ENCODE measurements at places on chromosomes 1 and 21.

DNA sequence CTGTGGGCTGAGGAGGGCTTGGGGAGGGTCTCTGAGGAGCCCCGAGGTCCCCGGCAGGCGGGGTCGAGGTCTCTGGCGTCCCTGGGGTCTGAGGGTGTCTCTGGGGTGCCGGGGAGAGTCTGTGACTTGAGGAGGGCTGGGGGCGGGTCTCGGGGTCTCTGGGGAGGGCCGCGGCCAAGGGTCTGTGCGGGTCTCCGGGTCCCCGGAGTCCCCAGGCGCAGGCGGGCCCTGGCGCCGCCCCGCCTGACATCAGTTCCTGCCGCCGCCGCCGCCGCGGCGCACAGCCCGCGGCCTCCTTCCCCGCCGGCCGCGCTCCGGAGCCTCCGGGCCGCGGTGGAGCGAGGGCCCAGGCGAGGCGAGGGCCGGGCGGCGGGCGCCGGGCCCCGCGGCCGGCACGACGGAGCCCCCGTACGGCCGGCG, at the start of gene PLEKHM2:
PLEKHM2 (plus strand) TSS at position 279 of the 420 bp plus-strand sequence. CDS start 239 bp downstream, outside the sequence.
- DNase-seq, result peak; percentile 31

DNA sequence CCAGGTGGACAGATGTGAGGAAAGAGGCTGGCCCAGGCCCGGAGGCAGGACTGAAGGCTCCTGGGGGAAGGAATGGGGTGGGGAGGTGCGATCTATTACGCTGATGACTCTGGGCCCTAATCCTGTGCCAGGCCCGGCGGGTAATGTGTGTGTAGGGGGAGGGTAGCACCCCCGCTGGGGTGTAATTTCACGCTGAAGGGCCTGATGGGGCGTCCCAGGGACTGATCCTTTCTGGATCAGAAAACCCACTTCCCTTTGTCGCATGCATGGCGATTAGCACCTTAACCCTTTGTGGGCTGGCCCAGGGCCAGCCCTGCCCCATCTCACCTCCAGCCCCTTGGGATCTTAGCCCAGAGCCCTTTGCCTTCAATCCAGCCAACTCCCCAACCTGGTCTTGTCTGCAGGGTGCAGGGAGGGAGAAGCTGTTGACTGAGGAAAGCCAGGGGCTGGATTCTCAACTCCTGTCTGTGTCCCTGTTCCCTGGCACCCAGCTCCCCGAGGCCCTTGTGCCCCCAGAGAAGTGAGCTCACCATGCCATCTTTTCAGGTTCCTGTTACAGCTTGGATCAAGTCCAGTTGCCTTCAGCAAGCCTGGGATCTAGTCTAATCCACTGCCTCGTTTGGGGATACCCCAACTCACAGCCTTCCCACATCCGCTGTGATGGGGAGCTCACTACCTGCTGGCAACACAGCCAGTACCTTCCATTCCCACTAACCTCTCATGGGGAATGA, 26.0 kb downstream of the KNCN start:
- DNase-seq, result no peak

- DNase-seq, result no peak
Observed at GRCh38 chr1:206715552-206716158, 30.9 kb downstream of the MAPKAPK2 start.

DNA sequence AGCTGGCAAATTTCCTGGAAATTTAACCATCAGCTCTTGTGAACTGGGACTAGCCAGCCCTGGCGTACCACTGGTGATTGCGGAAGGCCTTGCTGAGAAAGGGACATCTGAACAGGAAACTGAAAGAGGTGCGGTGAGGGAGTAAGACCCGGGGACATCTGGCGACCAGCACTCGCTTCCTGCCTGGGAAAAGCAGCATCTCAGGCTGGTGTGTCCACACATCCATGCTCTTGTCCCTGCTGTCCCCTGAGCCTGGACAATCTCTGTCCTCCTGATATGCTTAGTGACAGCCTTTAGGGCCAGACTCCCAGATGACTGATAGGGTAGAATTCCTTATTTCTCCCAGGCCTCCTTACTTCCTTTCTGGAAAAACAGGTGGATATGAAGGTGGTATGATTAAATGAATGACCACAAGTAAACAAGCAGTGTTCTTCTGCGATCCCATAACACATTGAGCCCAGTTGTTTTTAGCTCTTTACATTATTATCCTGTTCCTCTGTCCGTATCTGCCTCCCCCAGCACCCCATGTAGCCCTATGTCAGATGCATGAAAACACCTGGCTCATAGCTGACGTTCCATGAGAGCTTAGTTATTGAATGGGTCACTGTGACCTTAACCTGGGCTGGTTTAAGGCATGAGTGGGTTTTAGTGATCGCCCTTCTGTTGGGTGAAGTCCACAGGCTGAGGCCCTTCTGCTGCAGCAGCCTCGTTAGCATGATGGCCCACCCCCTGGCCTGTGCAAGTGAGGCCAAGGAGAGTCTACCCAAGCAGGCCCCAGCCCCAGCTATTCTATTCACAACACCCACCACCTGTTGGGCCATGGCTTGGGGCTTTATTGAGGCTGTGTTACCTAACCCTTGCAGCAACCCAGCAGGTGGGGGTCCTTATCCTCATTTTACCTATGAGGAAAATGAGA, 76.1 kb upstream of the GADD45A start:
- no peak for DNase-seq

- no peak for DNase-seq
Observed at GRCh38 chr1:241706257-241706656, 54.2 kb downstream of the WDR64 start.

DNA sequence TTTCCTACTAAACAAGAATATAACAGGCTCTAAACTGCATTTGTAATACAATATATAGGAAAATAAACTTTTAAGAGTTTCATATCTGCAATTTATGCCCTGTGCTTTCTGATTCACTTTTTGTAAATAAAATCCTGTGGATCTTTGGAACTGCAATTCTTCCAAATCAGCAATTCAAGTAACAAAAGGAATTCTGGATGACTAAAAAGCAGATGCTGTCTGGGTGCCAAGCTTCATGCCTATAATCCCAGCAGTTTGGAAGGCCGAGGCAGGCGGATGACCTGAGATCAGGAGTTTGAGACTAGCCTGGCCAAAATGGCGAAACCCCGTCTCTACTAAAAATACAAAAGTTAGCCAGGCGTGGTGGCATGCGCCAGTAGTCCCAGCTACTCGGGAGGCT, 6.3 kb downstream of the NME7 start:
- no peak for DNase-seq

- DNase-seq, result peak; percentile 71
Observed at GRCh38 chr1:246786606-246787238, 62.5 kb downstream of the SCCPDH start.

- DNase-seq, result no peak
Observed at GRCh38 chr1:117886101-117886795, 43.2 kb downstream of the GDAP2 start.

GRCh38 chr1:53070621-53071020, 8.6 kb downstream of the PODN start:
- DNase-seq, result no peak

DNA sequence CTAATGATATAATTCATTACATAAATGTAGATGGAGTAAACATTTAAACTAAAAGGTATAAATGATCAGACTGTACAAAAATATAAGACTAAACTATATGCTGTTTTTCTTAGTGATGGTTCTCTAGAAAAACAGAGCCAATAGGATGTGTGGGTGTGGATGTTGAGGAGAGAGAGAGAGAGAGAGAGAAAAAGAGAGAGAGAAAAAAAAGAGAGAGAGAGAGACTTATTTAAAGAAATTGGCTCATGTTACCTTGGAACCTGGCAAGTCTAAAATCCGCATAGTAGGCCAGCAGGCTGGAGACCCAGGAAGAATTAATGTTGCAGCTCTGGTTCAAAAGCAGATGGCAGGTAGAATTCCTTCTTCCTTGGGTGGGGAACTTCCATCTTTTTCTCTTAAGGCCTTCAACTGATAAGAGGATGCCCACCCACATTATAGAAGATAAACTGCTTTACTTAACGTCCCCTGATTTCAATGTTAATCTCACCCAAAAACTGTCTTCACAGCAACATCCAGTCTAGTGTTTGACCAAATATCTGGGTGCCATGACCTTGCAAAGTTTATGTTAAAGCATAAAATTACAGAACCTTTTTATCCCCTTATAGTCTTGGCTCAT, 74.3 kb upstream of the KCNJ15 start:
- no peak for DNase-seq

GRCh38 chr1:12600880-12601633, 17.0 kb downstream of the DHRS3 start:
- DNase-seq, result no peak

DNA sequence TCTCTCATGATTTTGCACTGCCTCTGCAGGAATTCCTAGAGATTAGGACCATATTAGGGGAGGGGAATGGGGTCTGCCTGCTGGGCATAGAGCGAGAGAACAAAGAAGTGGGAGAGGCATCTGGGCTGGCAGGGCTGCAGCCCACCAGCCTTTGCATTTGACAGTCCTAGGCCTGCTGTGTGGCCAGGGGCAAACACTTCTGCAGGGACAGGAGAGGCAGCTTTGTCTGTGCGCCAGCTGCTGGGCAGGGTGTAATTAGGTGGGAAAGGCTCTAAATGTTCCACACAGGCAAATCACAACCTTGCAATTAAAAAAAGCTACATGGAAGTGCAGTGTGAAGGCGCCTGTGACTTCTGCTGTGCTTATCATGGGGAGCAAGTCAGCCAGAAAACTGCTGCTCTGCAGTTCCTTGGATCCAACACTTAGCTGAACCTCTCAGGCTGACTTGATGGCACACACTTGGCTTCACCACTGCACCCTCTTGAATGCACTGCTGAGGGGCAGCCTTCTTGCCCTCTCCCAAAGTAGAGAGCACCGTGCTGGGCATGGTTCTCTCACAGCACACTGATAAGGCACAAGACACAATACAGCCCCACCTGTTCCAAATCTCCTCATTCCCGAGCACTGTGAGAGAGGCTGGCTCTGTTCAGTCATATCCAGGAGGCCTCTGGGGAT, 73.6 kb upstream of the TLR5 start:
- no peak for DNase-seq

- no peak for DNase-seq
Observed at GRCh38 chr1:43521756-43522155, 8.9 kb upstream of the PTPRF start.

DNA sequence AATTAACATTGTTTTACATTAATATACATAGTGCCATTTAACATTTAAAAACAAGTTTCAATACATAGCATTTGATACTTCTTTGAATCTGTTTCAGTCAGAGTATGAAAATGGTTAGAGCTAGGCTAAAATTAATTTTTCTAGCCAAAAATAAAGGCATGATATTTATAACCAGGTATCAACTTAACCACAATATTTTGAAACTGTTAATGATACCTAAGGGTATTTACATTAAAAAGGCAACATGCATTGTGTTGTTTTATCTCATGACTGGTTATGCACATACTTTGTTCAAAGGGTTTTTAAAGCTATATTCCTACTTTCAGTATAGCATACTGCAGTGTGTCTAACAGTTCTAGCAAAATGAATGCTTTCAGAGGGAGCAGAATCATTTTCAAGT, 130.0 kb downstream of the HS2ST1 start:
- no peak for DNase-seq

- DNase-seq, result no peak
Observed at GRCh38 chr1:154129391-154129970, 25.4 kb downstream of the NUP210L start.

DNA sequence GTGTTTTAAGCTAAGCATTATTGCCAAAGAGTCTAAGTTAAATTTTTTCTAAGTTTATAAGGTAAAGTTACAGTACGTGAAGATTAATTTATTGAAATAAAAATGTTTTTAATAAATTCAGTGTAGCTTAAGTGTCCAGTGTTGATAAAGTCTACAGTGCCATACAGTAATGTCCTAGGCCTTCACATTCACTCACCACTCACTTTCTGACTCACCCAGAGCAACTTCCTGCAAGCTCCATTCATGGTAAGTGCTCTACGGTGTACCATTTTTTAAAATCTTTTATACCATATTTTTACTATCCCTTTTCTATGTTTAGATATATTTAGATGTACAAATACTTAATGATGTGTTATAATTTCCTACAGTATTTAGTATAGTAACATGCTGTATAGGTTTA, 173.2 kb downstream of the CACNA1E start:
- no peak for DNase-seq

- no peak for DNase-seq
Observed at GRCh38 chr1:224276771-224277487, 53.0 kb downstream of the NVL start.

- DNase-seq, result no peak
Observed at GRCh38 chr1:88608139-88608943, 75.7 kb upstream of the PKN2 start.

GRCh38 chr1:38870996-38871395, 2.2 kb downstream of the MYCBP start:
- no peak for DNase-seq

GRCh38 chr21:42868196-42868595, 11.1 kb downstream of the WDR4 start:
- DNase-seq, result no peak

DNA sequence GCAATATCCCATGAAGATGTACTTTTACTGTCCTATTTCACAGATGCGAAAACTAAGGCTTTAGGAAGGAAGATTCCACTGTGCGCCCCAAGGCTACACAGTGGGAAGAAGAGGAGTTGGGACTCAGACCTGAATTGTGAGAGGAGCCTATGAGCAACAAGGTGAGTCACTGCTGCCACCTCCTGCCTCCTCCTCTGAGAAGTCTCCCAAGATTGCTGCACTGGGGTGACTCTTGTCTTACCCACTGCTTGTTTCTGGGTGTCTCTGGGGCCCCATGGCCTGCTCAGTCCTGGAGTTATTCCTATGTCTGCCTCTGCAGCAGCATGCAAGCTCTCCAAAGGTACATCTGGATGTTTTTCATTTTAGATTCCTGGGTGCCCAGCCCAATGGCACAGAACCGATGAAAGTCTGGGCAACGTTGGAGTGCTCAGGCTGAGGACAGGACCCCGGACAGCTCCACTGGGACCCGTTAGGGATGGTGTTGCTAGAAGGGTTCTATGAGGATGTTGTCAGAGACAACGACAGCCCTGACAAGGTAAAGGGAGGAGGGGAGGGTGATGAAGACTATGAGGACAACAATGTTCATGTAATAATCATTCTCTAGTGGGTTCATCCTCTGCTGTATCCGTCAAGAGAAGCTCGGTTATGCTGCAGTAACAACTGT, 11.0 kb upstream of the C1QA start:
- DNase-seq, result no peak

DNA sequence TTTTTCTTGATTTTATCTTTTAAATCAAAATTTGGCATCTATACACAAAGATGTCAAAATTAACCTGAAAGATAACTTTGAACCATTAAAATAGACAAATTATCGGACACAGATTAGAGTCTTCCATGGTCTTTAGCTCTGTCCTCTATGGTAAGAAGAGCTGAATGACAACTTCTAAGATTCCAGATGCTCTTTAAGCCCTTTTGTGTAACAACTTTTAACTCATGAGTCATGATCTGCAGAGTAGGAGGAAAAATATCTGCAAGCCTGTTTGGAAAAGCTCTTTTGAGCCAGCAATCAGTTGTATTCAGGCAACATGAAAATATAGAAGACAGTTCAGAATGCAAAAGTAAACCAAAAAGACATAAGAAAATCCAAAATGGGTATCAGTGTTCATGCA, 37.8 kb downstream of the TTC13 start:
- no peak for DNase-seq

DNA sequence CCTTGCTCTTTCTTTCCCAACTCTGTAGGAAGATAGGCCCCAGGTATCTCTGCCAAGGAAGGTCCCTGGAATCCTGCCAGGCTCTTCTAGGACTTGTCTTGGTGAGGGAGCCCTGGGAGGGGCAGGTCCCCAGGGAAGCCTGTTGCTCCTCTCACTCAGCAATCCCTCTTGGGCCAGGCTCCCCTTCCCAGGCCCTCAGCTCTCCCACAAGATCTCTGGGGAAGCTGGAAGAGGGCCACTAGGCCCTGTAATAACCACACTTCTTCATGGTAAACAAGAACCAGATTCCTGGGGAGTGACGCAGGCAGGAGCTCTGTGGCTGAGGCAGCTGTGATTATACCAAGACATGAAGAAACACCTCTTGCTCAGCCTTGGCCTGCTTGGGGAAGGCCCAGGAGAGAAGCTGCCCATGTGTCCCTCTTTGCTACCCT, 9.9 kb upstream of the MAPKAPK2 start:
- DNase-seq, result no peak
